ENCODE measurements at places on chromosomes 2 and 18.

DNA sequence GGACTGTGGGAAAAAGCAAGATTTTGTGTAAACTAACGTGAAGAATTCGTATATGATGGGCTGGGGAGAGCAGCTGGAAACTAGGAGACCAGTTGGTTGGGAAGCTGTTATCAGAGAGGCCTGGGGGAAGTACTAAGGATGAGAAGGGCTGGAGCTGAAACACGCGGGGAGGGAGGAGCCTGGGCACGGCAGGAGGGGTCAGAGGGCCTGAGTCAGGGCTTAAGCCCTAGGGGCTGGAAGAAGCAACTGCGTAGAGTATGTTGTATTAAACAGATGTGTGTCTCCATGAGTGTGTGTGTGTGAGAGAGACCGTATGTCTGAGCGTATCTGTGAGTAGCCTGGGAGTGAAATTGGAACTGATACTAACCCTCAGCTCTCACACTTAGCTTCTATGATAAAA, 8.4 kb downstream of the POMC start:
- no peak for DNase-seq

GRCh38 chr2:30789670-30790210, 17.5 kb downstream of the CAPN13 start:
- DNase-seq = no peak

DNA sequence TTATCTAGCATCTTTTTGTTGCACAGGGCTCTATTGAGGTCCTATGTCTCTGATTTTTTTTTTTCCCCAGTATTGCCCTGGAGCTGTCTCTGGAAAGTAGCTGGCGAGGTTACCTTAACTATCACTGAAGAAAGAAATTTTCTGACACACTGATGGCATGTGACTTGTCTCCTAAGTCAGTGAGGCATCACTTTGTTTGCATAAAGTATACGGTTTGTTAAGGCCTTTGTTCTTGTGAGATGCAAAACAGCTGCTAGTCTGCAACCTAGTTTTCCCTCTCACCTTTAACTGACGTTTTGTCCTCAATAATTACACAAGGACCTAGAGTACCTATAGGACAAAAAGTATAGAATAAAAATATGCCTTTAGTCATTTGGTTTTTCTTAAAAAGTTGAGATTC, 41.8 kb downstream of the UBXN4 start:
- DNase-seq = no peak

- no peak for DNase-seq
These were observed 136.2 kb upstream of the ALPP start for GRCh38 chr2:232242316-232242715.

All from cortex of kidney (tissue), 1 donor.